ENCODE measurements at places on chromosomes 13 and 19.

- DNase-seq, result no peak
These were observed 171.3 kb downstream of the NUFIP1 start for GRCh38 chr13:44818016-44818415.

GRCh38 chr19:52991484-52991883 is 22.2 kb upstream of the ERVV-1 start:
- DNase-seq, result no peak

GRCh38 chr13:66530686-66531085 is 699.5 kb downstream of the PCDH9 start:
- DNase-seq, result no peak

DNA sequence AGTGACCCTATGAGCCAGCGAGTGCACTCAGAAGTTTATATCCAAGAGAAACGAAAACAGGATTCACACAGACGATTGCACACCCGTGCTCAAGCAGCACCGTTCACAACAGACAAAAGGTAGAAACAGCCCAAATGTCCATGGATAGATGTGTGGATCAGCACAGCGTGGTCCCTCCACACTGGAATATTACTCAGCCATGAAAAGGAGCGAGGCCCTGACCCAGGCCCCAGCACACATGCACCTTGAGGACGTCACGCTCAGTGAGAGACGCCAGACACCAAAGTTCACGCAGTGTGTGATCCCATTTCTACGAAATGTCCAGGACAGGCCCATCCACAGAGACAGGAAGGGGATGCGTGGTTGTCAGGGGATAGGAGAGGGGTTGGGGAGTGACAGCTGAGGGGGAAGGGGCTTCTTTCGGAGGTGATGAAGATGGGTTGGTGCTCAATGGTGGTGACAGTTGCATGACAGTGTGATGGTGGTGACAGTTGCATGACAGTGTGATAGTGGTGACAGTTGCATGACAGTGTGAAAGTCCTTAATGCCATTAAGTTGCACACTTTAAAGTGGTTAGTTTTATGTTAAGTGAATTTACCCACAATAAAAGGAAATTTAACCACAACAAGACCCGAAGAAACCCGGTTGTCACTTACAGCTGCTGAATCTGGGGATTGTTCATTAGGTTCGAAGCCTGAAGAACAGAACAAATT is 18.9 kb upstream of the SLC39A3 start:
- no peak for DNase-seq

DNA sequence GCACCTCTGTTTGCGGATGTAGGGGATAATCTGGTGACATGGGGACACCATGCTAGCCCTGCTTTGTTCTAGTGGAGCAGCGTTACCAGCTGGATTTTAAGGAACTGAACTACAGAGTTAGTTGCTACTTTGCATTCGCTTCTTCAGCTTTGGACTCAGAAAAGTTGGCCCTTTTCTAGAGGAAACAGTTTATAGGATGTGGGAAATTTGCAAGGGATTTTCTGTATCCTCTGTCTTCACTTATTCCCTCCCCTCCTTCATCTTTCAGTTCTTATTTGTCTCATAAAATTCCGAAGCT is 2.1 kb downstream of the GATAD2A start:
- DNase-seq, result no peak

DNA sequence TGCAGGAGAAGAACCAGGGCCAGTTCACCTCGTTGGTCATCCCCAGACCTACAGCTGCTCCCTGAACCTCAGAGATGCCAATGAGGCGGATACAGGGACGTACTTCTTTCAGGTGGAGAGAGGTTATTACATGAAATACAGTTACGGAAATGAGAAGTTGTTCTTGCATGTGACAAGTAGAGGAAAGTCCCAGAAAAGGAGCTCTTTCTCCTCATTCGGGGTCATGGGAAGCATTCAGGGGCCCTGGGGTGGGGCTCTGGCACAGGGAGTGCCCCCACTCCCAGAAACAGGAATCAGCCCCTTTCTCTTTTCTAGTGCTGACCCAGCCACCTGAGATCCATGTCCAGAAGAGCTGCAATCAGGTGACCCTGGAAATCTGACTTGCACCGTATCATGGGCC is 4.5 kb upstream of the SIGLEC9 start:
- no peak for DNase-seq

DNA sequence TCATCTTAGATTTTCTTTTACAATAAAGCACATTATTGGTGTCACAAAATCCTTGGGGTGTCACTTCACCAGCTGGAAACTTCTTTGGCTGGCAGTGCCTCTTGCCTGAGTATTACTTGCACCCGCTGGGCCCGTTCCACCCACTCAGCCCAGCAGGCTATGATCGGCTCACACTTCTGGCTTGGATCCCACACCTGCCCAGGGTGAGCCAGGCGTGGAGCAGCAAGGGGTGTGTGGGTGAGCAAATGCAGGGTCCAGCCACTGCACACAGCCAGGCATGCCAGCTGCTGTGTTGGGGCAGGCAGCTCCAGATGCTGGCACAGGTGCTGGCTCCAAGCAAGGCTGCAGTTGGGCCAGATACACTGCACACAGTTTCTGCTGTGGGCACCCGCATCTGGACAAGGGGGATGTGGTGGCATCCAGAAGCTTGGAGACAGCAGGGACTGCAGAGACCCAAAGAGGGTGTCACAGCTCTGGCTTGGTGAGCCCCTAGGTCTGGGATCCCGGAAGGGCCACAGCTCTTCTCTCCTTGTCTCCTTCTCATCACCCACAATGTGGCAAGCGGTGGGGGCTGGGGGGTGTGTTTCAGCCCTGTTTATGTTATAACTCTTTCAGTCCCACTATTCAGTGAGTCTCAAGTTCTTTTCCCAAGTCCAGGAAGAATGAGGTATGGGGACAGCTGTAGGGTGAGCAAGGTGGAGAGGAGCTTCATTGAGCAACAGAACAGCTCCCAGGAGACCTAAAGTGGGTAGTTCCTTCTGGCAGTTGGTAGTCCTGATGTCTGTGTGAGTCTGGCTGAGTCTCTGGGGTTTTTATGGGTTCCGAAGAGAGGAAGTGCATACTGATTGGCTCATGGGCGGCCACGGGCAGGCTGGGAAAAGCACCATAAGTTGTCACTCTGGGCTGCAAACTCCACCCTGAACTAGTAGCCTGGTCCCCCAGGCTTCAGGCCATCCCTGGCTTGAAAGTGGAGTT is 25.3 kb upstream of the TBC1D4 start:
- DNase-seq, result no peak

DNA sequence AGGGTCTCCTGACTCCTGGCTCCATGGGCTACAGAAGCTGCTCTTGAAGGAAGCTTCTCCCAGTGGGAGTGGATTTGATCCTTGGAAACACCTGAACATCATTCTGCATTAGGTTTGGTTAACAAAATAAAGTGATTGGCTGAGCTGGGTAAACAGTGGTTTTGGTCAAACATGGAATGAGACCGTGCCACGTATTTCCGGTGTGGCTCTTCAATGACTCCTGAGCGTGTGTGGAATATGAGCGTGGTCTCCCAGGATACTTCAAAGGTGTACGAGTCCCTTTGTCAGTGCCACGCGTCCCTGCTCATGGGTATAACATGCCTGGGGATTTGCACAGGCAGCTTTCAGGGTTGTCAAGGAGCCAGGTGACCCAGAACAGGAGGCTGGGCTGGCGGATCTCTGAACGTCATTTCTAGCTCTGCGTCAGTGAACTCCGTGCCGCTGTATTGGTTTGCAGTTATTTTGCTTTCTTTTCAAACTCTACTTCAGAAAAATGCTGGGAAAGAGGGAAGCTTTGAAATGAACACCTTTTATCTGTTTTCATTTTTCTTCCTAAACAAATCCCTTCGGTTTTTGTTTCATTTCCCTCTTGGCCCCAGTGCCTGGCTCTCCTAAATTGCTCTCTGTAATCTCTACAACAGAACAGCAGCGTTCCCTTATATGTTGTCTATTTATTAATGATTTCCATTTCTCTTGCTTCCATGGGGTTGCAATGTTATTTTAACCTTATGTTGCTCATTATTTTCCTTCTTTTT is 26.3 kb upstream of the GJB6 start:
- no peak for DNase-seq

DNA sequence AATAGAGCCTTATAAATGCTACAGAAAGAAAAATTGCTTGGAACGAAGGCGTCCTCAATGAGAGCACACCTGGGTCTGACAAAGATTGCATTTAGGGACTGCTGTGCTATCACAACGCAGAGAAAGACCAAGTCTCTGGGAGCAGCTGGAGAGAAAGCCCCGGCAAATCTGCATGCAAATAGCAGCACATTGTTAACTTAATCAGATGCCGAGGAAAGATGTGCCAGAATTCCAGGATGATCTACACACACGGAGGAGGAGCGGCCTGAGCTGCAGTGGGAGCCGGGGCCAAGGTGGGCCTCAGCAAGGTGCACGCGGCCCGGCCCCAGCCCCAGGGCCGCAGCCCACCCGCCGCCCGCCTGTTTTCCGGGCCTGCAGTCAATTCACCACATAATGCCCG is 1.4 kb downstream of the ZNF536 start:
- no peak for DNase-seq

DNA sequence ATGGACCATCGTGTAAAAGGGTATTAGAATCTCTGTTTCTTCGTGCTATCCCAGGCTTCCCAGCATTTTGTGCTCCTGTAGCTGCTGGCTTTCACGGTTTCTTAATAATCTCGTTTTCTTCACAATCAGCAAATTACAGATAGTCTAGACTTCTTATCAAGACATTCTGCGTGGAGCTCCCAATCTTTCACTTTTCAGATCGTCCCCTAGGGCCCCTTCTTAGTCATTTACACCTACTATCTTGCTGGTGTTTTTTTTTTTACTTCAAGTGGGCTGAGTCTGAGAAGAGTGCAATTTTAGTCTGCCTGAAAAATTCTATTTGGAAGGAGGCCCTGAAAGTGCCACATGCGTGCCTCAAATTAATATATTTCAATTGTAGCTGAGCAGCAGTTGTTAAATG is 275.1 kb downstream of the SHISA2 start:
- DNase-seq, result no peak

DNA sequence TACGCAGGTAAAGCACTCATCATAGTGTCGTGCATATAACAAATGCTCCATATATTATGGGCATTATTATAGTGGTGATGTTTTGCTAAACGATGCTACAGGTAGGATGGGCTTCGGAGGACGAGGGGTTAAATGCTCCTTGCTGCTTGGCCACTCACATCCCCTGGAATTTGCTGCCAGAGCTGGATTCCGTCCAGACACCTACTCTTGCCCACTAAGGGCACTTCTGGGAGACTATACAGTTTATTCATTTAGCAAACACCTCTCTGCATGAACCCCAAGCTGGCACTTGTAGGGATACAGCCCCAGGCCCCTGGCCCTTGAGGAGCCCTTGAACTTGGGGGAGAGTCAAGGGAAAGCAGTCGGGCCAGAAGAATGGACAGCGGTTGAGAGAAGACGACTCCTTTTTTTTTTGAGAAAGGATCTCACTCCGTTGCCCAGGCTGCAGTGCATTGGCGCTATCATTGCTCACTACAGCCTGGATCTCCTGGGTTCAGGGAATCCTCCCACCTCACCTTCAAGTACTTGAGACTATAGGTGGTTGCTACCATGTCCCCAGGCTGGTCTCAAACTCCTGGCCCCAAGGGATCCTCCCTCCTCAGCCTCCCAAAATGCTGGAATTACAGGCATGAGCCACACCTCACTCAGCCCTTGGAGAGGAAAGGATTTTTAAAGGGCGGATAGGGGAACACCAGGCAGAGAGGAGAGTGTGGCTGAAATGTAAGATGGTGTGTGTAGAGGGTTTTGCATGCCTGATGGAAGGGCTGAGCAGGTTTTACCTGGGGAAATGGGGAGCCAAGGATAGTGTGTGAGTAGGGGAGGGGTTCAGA is 1.1 kb upstream of the MRPL34 start:
- no peak for DNase-seq

- DNase-seq, result no peak
These were observed 42.6 kb downstream of the USP12 start for GRCh38 chr13:27128825-27129627.

Data from stimulated activated CD8-positive, alpha-beta memory T cell treated with anti-CD3 and anti-CD28 coated beads, Interleukin-15, amount 100 ng/mL, for 24 hours (primary cell).